ENCODE measurements at places on chromosomes 7 and 10.

GRCh38 chr7:7819442-7820247, 101.2 kb upstream of the RPA3 start:
- DNase-seq, result no peak

DNA sequence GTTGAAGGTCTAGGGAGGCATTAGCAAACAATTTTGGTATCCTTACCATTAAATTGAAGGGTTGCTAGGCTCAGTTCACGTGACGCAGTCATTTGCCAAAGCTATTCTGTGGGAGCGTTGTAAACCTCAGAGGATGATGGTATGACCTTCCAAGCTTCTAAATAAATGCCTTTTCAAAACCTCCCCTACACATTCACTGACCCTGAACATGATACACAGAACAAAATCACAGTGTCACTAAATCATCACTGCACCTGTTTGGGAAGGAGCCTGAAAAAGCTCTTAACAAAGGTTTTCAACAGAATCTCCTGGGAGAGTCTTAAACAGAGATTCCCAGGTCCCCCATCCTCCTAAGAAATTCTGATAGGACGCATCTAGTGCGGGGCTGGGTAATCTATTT, 13.2 kb upstream of the CCDC172 start:
- no peak for DNase-seq

DNA sequence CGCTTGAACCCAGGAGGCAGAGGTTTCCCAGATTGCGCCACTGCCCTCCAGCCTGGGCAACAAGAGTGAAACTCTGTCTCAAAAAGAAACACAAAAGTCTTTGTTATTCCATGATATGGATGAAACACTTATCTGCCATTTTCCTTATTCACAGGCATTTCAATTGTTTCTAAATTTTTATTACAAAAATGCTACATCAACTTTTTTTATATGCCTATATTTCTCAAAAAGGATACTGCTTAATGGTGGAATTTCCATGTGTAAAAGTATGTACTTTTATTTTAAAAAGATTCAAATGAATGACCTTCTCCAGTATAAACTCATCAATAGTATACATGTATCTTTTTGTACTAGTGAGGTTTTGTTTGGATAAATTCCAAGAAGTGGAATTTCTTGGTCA, 41.9 kb upstream of the STMP1 start:
- no peak for DNase-seq

- peak; percentile 15 for DNase-seq
Observed at GRCh38 chr10:87862679-87863052, 667 bp downstream of the KLLN start.

DNA sequence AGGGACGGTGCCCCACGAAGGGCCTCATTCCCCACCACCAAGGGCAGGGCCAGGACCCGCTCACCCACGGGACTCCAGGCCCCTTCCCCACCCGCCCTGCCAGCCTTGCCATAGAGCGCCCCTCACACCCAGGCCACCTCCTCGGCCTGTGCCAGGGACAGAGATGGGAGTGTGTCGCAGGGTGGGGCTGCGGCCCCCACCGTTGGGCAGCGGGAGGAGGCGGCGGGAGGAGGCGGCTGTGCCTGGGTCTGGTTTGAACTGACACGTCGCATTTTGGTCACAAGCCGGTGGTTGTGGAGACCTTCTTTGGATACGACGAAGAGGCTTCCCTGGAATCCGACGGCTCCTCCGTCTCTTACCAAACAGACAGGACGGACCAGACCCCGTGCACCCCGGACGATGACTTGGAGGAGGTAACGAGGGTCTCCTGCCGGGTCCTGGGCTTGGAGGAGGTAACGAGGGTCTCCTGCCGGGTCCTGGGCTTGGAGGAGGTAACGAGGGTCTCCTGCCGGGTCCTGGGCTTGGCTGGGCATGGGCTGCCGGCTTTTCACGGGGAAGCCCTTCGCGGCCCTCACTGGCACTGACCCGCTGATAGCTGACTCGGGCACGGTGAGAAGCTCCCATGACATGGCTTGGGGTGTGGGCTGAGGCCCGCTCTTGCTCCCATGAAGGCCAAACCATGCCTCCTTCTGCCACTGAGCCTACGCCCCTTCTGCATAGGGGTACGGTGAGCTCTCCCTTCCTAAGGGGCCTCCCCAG, 46.4 kb upstream of the DPYSL4 start:
- no peak for DNase-seq

DNA sequence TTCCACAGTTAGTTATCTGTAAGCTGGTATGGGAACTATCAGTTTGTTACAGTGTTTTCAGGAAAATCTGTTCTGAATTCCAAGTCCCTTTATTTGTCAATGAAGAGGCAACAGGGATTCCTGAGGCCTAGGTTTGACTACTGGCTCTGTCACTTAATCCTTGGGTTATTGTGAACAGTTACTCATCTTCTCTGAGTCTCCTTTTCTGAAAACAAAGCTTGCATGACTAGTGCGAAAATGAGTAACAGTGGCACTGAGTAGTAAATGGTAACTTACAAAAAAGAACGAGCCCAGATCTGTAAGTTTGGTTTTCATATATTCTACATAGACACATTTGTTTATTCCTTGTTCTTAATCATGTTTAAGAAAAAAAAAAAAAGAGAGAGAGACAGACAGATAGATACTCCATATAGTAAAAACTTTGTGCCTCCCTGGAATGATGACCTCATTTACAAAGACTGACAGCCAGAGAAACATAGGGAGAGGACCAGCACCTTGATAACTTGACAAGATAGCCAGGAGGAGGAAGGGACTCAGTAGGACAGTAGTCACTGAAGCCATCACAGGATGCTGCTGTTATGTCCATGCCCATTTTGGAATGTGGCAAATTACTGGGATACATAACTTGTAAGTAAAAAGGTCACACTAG, 1.9 kb downstream of the MRPS33 start:
- no peak for DNase-seq

DNA sequence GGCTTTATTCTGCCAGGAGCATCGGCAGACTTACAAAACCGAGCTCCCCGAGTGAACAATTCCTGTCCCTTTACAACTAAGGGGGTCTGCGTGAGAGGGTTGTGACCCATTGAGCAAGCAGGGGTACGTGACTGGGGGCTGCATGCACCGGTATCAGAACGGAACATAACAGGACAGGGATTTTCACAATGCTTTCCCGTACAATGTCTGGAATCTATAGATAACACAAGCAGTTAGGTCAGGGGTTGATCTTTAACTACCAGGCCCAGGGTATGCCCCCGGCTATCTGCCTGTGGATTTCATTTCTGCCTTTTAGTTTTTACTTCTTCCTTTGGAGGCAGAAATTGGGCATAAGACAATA, 38.1 kb upstream of the GSDME start:
- no peak for DNase-seq

GRCh38 chr7:80921130-80921529, 2.3 kb upstream of the SEMA3C start:
- DNase-seq, result no peak

- no peak for DNase-seq
Observed at GRCh38 chr10:8396675-8397074, 342.2 kb downstream of the GATA3 start.

GRCh38 chr7:4996696-4997222, 37.8 kb upstream of the MMD2 start:
- DNase-seq, result no peak

GRCh38 chr7:84085998-84086397, 108.6 kb downstream of the SEMA3A start:
- no peak for DNase-seq

- DNase-seq, result no peak
Observed at GRCh38 chr10:91604553-91605534, 28.0 kb downstream of the PPP1R3C start.

GRCh38 chr7:90747516-90747915, 151.4 kb downstream of the CDK14 start:
- no peak for DNase-seq

DNA sequence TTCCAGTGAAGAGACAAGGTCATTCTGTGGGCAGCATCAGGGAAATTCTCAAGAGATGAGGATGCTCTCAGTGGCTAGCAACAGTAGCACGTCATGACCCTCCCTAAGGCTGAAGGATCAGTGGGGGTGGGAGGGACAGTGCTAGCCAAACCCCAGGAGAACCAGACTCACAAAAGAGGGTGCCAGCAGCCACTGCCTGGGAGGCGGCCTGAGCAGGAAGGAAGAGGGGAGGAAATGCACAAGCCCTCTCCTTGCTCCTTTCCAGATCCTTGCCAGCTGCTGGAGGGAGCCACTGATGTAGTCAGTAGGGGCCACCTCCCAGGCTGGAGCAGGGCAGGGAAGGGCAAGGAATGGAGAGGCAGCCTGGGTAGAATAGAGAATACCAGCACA, 302.7 kb downstream of the RPS24 start:
- DNase-seq, result no peak

GRCh38 chr7:130149281-130150139, 55.7 kb downstream of the TMEM209 start:
- peak; percentile 47 for DNase-seq

GRCh38 chr10:127907411-127908105, 655 bp downstream of the PTPRE start:
- no peak for DNase-seq
